ENCODE measurements at places on chromosomes 2 and 18. TPM values are rescaled to one million over a fixed set of nuclear protein-coding genes. Genes with fewer than 3 reads are reported as not detected.

The CDH19 gene
- total RNA-seq: not detected

The CSRNP3 gene
- total RNA-seq: 3.9 TPM

The KLHL41 gene
- total RNA-seq: 0.35 TPM

The WNT10A gene
- total RNA-seq: not detected

The CMPK2 gene
- 0.18 TPM for total RNA-seq

The NTSR2 gene
- total RNA-seq: not detected

The MRO gene
- not detected for total RNA-seq

The ODC1 gene
- total RNA-seq: 171 TPM

The PJVK gene
- 1.4 TPM for total RNA-seq

The CAVIN2 gene
- total RNA-seq: 13.0 TPM

The SERPINB12 gene
- not detected for total RNA-seq

The TMEM200C gene
- not detected for total RNA-seq

The STEAP3 gene
- total RNA-seq: 52.5 TPM

The PAIP2B gene
- total RNA-seq: 0.86 TPM

The PTPN18 gene
- total RNA-seq: 13.8 TPM

The AOX1 gene
- total RNA-seq: 116 TPM

The FEV gene
- not detected for total RNA-seq

The HDLBP gene
- total RNA-seq: 613 TPM

The ECEL1 gene
- not detected for total RNA-seq

The LAPTM4A gene
- 202 TPM for total RNA-seq

The DYNAP gene
- not detected for total RNA-seq

The ADRA2B gene
- total RNA-seq: not detected

The PDE1A gene
- total RNA-seq: 11.2 TPM

The LCT gene
- not detected for total RNA-seq

The ELAC1 gene
- 6.4 TPM for total RNA-seq

The STON1 gene
- total RNA-seq: 19.7 TPM

The DCDC2C gene
- total RNA-seq: not detected

The CEP192 gene
- total RNA-seq: 23.2 TPM

The GAD1 gene
- total RNA-seq: not detected

The SERPINB5 gene
- not detected for total RNA-seq
